ENCODE measurements at places on chromosomes 4 and X. TPM values are rescaled to one million over a fixed set of nuclear protein-coding genes. Genes with fewer than 3 reads are reported as not detected.

The GAGE12H gene
- total RNA-seq, result not detected

- peak overlapping the region; percentile 10 for H3K4me3 ChIP-seq
- H3K36me3 ChIP-seq, result no peaks in the 10 kb centered on the region
- H3K27ac ChIP-seq, result peak overlapping the region; percentile 87
- H3K4me1 ChIP-seq, result peaks cover 54% of the 10 kb centered on the region
These were observed 4.8 kb upstream of the STBD1 start for GRCh38 chr4:76301775-76302162.

GRCh38 chrX:15947648-15948317 lies 93.2 kb upstream of the AP1S2 start:
- no peak for DNase-seq
- H3K4me3 ChIP-seq, result no peak overlapping the region
- no peaks in the 10 kb centered on the region for H3K36me3 ChIP-seq
- H3K27me3 ChIP-seq, result peaks cover 18% of the 10 kb centered on the region
- no peaks in the 10 kb centered on the region for H3K4me1 ChIP-seq

DNA sequence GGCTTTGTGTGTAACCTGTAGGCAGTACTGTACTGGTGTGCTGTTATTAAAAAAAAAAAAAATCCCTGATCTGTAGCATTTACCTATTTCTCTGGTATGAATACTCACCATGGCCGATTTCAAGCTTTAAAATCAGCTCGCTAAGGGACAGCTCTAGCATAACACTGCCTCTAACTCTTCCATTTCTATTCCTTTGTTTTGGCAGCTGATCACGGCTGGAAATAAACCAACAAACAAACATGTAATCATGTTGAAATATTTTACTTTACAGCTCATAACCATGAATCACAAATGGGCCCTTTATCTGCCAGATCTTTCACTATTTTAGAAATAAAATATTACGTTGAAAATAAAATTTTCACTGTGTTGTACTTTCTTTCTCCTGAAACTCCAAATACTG lies 60.5 kb upstream of the IL15 start:
- H3K27ac ChIP-seq, result no peak overlapping the region
- H3K36me3 ChIP-seq, result no peaks in the 10 kb centered on the region
- no peak overlapping the region for H3K4me3 ChIP-seq

GRCh38 chr4:139144911-139145551 lies 32.0 kb downstream of the ELF2 start:
- H3K4me1 ChIP-seq, result peaks cover 59% of the 10 kb centered on the region
- H3K27ac ChIP-seq, result peak overlapping the region; percentile 69
- no peaks in the 10 kb centered on the region for H3K36me3 ChIP-seq
- H3K4me3 ChIP-seq, result no peak overlapping the region
- no peaks in the 10 kb centered on the region for H3K27me3 ChIP-seq
